Stimulated activated memory B cell treated with anti-CD40 and anti-IgM and Interleukin-4, amounts not matched to agents 10 μg/mL and 1 μg/mL and 100 μg/mL, for 72 hours (primary cell): ENCODE measurements at places on chromosomes 16 and 17.

DNA sequence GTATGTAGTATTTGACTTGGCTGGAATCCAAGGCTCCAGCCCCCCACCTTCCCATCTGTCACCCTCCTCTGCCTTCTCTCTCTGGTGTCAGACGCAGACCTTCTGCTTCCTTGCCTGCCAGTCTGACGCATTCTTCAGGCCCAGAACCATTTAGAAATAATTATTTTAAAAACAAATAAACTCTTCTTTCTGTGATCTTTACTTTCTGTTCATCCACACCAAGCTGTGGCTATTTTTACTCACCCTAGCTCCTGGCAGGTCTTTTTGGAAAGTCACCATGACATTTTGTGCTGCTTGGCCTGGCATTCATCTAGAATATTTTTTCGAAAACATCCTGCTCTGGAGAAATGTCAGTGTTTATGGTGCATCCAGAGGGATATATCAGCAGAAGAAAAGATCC is 330.7 kb upstream of the ASIC2 start:
- ATAC-seq, result no peak

GRCh38 chr17:33126086-33126485 is 134.4 kb downstream of the SPACA3 start:
- no peak for ATAC-seq

DNA sequence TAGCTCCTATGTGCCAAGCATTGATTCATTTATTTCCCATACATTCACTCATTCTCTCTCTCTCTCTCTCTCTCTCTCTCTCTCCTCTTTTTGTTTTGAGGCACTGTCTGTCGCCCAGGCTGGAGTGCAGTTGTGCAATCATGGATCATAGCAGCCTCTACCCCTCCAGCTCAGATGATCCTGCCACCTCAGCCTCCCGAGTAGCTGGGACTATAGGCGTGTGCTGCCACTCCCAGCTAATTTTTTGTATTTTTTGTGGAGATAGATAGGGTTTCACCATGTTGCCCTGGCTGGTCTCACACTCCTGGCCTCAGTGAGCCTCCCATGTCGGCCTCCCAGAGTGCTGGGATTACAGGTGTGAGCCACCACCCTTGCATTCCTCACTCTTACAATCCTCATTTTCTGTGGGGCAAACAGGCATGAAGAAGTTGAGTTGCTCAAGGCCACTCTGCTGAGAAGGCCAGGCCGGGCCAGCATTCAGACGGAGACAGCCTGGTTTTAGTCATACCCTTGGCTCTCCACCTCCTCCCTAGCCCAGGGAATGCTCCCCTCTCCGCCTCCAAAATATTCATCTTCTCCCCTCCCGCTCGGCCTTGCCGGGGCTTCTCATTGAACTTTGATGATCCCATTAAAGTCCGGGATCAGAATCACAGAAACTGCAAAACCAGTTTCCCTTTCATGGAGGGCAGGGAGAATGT is 765 bp upstream of the PRM2 start:
- ATAC-seq, result no peak

- no peak for ATAC-seq
Measured at GRCh38 chr16:66255647-66256046, 110.8 kb upstream of the CDH5 start.

DNA sequence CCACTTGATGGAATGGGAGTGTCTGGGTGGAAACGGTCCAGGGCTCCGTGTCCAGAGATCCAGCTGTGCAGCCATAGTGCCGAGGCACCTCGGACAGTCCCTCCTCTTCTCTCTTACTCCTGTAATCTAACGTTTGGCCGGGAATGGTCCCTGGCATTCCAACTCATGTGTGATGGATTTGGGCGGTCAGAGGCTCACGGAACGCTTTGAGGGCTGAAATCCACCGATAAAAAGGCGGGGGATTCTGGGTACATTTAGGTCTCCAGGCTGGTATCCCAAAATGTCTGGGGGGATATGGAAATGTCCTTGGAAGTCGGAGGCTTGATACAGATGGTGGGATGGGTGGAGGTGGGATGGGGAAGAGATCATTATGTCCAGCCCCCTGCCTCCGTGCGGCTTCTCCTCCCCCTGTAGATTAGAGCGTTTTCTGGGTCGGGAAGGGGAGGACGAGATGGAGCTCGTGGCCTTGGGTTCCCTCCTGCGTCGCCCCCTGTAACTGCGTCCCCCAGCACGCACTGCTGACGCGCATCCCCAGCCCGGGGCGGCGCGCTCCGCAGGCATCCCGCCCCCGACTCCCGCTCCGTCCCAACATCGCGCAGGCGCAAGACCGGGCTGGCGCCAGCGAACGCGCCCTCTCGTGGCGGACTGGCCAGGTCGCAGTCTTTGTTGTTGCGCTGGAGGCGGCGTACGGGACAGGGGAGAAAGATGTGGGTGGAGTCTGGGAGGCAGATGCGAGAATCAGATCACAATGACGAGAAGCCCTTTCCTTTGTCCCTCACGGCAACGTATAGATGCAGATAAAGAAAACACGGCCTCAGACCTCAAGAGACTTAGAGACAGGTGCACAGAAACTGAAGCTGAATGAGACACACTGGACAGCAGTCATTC is 4.5 kb upstream of the SGCA start:
- ATAC-seq, result peak; percentile 96

DNA sequence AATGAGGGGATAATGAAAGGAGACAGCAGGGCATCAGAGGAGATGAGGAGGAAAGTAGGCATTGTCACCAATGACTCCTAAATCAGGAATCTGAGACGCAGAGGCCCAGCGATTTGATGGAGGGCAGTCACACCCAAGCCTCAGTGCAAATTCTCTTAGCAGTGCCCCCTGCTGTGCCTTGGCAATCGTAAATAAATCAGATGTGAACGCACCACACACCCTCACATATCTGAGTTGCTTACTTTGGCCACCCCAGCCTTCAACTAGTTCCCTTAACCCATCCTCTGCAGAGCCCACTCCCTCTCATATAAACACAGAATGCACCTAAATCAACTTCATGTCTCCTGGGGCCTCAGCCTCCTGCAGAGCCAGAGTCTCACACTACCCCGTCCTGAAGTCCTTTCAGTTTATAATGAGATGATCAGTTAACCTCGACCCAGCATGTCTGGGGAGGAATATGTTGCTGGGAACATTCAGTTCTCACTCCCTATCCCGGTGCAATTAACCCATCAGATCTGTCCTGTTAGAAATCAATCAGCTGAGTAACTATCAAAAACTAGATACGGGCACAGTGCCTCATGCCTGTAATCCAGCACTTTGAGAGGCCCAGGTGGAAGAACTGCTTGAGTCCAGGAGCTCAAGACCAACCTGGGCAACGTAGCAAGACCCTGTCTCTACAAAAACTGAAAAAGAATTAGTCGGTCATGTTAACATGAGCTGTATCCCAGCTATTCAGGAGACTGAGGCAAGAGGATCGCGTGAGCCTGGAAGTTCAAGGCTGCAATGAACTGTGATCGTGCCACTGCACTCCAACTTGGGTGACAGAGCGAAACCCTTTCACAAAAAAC is 78.4 kb downstream of the SLC39A11 start:
- no peak for ATAC-seq

DNA sequence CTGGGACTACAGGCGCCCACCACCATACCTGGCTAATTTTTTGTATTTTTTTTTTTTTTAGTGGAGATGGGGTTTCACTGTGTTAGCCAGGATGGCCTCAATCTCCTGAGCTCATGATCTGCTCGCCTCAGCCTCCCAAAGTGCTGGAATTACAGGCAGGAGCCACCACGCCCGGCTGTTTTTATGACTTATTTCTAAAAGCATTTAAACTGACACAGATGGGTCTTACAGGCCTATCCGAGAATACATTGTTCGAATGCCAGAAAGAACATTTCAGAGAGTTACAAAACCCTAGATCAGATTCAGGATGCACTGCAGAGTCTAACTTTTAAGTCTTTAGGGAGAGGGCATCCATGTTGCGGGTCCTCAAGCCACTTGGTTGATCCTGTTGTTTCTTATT is 234.7 kb upstream of the MAF start:
- no peak for ATAC-seq

- ATAC-seq, result no peak
Measured at GRCh38 chr17:77011173-77012011, 129.4 kb upstream of the SEC14L1 start.

GRCh38 chr17:73514146-73514863 is 129.9 kb downstream of the SDK2 start:
- no peak for ATAC-seq

DNA sequence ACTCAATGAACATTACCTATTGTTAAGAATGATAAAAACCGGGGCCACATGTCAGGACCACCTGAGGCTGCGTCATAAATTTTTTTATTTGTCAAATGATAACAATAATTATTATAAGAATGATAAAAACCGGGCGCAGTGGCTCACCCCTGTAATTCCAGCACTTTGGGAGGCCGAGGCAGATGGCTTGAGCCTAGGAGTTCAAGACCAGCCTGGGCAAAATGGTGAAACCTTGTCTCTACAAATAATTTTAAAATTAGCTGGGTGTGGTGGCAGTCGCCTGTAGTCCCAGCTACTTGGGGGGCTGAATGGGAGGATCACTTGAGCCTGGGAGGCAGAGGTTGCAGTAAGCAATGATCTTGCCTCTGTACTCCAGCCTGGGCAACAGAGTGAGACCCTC is 816 bp upstream of the SHMT1 start:
- ATAC-seq, result no peak

DNA sequence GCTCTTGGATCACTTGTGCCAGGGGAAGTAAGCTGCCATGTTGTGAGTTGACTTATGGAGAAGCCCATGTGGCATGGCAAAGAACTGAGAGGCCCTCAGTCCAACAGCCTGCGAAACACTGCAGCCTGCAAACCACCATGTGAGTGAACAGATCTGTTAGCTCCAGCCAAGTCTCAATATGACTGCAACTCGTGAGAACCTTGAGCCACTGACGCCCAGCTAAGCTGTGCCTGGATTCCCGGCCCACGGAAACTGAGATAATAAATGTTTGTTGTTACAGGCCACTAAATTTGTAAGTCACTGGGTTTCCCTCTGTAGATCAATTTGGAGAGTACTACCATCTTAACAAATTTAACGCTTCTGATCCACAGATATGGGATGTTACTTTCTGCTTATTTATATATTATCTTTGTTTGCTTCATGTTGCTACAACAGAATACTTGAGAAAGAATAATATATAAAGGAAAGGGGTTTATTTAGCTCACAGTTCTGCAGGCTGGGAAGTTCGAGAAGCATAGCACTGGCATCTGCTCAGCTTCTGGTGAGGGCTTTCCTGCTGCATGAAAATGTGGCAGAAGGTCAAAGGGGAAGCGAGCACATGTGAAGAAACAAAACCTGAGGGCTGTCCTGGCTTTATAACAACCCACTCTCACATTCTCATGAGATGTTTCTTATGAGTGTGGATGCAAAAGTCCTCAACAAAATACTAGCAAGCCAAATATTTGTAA is 29.4 kb upstream of the ATP2A3 start:
- no peak for ATAC-seq

DNA sequence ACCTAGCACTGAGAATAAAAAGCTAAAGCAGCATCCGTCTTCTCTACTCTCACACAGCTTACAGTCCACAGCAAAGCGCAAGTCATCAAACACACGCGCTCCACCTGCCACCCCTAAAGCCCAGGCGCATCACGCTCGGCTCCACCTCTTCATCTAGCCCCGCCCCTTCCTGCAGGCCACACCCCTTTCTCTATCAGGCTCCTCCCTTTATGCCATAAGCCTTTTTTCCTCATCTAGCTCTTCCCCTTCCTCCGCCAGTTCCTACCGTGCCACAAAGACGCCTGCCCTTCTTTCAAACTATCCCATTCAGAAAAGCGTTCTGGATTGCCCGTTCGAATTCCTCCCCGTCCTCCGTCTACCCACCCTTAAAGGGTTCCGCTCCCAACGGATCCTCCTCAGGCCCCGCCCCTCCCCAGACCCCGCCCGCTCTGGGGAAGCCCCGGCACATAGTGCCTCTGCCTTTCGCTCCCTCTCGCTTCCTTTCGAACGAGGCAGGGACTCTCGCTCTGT is 417 bp downstream of the C16orf46 start:
- ATAC-seq, result peak; percentile 92

- ATAC-seq, result no peak
Measured at GRCh38 chr17:79017546-79018369, 6.2 kb upstream of the C1QTNF1 start.

- no peak for ATAC-seq
Measured at GRCh38 chr17:27293359-27293897, 486 bp upstream of the WSB1 start.

DNA sequence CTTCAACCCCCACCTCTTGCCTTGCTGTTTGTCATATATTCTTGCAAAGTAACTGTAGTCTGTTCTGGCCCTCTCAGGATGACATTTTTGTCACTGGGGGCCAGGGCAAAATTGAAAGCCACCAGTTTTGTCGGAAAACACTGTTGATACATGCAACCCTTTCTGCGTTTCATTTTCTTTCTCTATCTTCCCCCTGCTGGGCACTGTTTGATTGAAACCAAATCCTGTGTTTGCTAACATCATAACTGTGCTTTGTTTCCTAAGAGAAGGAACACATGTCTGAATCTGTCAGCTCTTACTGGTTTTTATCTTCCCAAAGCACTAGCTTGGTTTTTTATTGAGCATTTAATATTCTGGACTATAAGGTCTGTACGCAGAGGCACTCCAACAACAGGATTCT is 11.7 kb upstream of the CPPED1 start:
- no peak for ATAC-seq

DNA sequence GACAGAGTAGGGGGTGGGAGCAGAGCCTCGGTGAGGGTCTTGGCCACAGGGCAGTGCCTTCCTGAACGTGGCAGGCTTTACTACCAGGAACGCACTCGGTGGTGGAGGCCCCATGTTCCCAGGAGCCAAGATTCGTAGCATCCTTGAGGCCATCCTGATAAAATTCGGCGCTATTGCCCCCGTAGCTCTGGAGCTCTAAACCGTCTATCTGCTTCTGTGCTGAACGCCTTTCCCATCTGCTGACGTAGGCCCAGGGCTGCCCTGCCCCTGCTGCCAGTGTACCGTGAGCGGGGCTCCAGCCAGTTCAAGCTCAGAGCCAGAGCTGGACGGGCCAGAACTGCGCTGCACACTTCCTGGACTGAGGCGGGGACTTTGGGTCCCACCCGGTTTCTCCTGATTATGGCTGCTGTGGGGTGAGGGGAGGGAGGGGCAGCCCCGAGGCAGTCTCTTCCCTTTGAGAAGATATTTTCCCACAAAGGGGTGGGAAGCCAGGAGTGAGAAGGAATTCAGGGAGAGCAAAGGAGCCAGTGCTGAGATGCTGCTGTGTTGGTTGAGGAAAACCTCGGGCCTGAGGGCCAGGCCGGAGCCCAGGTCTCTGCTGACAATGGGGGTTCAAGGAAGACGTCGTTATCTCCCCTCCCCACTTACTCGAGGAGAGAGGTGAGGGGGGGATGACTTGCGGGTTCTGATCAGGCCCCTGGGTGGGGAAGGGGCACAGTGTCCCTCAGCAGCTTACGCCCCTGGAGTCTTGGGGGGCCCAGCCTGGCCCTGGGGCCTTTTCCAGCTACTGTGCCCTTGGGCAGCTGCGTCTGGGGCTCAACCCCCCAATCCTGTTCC is 29.4 kb downstream of the OR1D5 start:
- ATAC-seq, result no peak

GRCh38 chr17:12342161-12342560 is 321.5 kb downstream of the MAP2K4 start:
- peak; percentile 20 for ATAC-seq
